Activated naive CD4-positive, alpha-beta T cell (primary cell): ENCODE measurements at places on chromosomes 1 and 21.
A peak's percentile ranks its signal among the peaks of the same experiment; 100 is the strongest.

GRCh38 chr1:15083578-15083977 is 70.0 kb upstream of the TMEM51 start:
- no peak for DNase-seq

DNA sequence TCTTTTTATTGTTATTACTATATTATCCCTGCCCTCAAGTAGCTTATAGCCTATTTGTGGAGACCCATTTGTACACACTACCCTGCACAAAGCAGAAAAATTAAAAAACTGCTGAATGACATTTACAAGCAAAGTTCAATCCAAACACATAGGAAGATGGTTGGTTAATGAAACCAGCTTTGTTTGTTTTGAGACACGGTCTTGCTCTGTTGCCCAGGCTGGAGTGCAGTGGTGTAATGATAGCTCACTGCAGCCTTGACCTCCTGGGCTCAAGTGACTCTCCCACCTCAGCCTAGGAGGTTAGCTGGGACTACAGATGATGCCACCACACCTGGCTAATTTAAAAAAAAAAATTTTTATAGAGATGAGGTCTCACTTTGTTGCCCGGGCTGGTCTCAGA is 31.6 kb downstream of the TGFB2 start:
- DNase-seq, result no peak

- no peak for DNase-seq
These were observed 138.7 kb downstream of the DISP1 start for GRCh38 chr1:222953585-222953984.

- no peak for DNase-seq
These were observed 19.2 kb upstream of the PIGK start for GRCh38 chr1:77238462-77238861.

- DNase-seq, result no peak
These were observed 60.4 kb downstream of the LAMC2 start for GRCh38 chr1:183246436-183246835.

DNA sequence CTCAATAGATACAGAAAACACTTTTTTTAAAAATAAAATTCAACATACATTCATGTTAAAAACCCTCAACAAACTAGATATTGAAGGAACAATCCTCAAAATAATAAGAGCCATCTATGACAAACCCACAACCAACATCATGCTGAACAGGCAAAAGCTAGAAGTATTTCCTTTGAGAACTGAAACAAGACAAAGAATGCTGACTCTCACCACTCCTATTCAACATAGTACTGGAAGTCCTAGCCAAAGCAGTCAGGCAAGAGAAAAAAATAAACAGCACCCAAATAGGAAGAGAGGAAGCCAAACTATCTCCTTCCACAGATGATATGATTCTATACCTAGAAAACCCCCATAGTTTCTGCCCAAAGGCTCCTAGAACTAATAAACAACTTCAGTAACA is 46.2 kb upstream of the IVNS1ABP start:
- DNase-seq, result no peak

DNA sequence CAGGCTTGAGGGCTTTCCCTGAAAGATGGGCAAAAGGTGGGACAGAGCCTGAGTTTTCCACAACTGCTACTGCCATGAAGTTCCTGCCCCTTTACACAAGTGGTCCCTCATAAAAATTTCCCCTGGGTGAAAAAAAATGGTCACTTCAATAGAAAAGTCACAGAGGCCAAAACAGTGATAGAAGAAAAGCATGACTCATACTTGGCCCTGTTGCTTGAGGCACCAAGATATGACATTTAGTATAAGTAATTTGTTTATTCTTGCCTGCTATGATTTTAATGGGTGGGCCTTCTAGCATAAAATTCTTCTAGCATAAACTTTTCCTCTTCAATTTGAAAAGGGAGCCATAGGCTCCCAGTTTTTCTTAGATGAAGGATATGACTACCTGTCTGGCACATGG is 280.2 kb downstream of the DPYD start:
- DNase-seq, result no peak

DNA sequence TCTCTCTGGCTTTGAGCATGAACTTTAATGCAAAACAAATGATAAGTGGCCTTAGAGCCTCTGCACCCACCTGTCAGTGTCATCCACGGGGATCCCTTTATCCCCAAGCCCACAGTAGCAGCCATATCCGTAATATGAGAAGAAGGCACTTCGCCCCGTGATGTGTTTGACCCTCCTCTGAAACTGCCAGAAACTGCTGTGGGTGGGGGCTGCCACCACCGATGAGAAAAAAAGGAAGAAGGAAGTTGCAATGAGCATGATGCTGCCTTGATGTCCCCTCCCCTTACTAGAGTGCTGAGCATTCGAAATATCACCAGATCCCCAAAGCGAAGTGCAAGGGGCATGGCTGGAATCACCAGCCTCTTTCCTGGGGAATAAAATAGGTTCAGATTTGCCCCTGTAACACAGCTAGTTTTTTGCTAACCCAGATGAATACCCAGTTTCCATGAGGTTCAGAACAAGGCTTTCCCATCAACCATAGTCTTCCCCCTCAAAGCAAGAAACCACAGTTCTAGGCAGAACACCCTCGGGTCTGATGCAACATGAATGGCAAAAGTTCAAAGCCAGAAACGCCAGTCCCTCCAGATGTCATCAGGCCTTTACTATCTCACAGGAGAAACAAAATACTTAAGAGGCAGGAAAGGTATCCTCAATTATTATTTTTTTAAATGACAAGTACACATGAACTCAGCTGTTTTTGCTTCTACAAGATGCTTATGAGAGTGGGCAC is 10.8 kb upstream of the UBXN10 start:
- DNase-seq, result no peak

- no peak for DNase-seq
These were observed 22.1 kb downstream of the ZBTB17 start for GRCh38 chr1:15953791-15954241.

DNA sequence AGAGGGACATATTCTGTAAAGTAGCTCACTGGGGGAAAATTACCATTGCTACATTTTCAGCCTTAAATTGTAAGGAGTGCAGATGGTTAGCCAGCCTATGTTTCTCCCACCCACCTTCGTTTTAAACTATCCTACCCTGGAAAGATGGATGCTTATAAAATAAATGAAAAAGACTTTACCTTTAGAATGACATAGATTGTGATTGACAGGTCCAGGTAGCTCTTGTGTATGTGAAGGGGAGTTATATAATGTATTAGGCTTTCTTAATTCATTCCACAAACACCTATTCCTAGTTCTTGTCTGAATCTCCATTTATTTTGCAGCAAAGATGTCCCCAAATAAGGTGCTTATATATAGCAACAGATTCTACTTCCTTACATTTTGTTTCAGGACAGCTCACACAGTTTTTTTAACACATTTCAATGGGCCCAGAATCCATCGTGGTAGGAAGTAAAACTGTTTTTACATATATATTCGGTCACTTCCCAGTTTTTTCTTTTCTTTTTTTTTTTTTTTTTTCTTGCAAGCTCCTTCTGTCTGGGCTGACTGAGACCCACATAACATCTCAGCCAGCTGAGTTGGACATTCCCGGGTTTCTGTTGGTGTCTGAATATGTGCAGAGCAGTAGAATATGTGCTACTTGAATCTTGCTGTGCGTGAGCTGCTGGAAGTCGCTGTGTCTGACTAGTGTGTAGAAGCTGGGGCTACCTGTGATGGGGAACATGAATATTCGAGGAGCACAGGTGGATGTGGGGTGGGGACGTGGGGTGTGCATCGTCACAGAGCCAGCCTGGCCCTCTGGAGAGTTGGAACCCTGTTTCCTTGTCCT is 27.8 kb downstream of the UCK2 start:
- DNase-seq, result no peak

GRCh38 chr1:198492872-198493271 is 47.6 kb downstream of the ATP6V1G3 start:
- DNase-seq, result no peak

GRCh38 chr1:151347523-151348246 is 633 bp upstream of the RFX5 start:
- DNase-seq, result no peak

DNA sequence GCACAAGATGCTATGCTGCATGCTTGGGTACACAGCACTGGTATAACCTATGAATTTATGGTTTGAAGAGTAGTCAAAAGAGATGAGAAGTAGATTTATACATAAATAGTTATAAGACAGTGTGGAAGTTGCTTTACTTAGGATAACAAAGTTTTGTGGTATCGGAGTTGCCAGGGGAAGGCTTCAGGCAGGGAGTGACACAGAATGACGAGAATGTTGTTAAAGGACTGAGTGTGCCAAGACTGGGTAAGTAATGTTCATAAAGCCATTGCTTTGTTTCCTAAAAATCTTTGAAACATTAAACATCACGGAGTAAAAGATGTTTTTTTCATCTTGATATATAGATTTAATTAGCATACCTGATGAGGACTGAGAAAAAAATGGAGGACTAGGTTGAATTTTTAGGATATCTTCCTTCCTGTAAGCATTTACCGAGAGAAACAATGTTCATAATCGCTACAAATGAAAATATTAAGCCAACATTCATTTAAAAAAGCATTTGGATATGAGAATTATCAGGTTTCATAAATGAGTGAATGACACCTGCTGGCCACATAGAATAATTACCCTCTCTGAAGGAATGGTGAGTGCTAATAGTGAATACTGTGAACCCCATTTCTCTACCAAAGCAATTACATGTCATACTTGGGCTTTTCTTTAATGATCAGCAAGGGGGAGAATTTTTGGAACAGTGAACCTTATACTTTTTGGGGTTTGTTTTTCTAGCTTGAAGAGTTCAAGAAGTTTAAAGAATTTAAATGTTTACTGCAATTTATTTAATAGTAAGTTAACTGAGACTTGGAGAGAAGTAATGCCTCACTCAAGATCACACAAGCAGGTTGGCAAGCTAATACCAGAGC is 28.4 kb downstream of the EXTL2 start:
- DNase-seq, result no peak

DNA sequence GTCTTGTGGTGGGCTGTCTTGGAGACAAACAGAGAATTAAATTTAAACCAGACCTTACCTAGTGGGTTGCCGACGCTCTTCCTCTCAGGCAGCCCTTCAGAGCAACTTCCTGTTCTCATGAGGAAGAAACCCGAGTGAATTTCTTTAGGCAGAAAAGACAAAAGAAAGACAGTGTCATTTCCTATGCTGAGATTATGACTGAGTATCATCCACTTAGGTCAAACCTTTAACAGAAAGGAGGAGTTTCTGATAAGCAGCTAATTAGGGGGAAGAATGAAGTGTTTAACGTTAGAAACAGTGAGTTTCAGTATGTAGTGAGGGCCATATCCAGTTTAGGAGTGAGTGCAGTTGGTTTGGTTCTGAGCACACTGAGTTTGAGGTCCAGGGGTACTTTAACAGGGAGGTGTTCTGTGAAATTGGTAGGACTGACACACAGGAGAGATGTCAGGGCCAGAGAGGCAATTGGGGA is 38.7 kb downstream of the FASLG start:
- no peak for DNase-seq

DNA sequence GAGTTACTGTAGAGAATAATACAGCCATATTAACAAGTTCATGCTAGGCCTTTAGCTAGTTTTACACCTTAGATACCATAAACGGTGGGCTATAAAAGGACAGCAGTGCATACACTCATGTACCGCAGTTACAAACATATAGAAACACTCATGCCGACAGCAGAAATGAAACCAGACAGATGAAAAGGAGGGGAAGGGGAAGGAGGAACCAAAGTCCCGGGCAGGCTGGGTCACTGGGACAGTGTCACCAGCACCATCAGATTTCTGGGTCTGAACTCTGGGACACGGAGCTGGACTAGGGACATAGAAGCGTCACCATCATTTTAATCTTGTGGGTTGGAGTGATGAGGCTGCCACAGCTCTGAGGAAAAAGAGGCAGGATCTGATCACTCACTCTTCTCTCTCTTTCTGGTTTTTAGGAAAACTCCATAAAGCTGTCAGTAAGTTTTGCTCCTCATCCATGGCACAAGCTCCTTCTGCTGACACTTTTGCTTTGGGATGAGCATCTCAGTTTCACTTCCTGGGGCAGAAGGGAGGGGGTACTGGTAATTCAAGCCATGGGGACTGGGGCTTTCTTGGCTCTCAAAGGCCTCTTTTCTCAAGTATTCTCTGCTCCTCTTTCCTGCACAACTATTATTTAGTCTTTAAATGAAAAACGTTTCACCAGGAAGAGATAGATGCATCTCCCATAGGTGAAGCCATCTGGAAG is 7.8 kb upstream of the ZNF691 start:
- DNase-seq, result no peak

DNA sequence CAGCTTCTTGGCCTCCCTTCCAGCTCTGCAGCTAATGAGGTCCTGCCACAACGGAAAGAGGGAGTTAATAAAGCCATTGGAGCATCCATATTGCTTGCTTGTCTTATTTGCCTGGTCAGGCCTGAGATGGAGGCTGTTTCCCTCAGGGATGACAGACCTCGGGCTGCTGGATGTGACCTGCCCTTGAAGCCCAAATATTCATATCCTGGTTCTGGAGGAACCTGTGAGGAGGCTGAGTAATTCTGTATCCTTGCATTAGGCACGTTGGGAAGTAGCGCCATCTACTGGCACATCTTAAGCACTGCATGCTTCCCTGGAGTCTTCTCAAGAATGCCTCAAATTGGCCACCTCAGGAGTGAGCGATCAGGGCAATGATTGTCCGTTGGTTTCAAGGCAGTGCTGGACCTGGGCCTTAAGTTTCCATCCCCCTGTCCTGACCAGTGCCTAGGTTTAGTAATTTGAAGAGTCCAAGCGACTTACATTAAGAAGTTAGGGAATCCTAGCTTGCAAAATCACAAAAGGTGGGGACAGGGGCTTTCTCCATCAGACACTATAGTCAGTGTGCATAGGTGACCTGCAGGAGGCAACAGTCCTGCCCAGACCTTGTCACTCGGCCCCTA is 13.8 kb upstream of the NASP start:
- DNase-seq, result peak; percentile 38

DNA sequence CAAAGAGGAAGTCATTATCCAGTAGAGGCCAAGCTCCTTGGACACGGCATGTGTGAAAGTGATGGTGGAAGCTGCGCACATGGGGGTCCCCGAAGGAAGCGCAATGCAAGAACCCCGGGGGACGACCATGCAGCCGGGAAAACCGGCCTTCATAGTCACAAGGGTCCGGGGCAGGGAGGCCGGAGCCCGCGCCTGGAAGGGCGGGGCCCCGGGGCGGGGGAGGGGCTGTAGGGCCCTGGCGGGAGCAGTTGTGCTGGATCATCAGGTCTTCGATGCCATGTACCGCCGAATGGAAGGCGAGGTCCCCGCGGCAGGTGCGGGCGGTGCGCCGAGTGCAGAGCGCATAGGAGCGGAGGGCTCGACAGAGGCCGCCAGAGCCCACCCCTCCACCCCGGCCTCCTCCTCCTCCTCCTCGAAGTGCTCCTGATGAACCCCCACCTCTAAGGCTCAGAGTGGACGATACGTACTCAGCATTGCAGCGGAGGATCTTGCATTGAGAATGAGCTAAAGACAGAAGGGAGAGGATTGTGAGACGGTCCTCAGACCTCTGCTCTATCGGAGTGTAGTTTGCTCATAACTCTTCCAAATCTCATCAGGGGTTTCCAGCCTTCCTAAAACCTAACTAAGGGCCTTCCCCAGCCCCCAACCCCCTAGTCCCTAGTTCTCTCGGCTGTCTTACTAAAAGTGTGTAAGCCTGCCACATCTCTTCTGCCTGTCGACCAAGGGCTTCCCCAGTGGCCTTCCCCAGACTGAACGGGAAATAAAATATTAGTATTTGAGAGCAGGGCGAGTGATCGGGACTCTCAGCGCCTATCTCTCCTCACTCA is 2.1 kb downstream of the HJV start:
- no peak for DNase-seq

GRCh38 chr1:62601457-62601856 is 4.1 kb downstream of the ANGPTL3 start:
- DNase-seq, result no peak
